ENCODE measurements at places on chromosomes 2 and 18.
A peak's percentile ranks its signal among the peaks of the same experiment; 100 is the strongest.

- no peak for DNase-seq
These were observed 224.1 kb upstream of the PXDN start for GRCh38 chr2:1968209-1968987.

DNA sequence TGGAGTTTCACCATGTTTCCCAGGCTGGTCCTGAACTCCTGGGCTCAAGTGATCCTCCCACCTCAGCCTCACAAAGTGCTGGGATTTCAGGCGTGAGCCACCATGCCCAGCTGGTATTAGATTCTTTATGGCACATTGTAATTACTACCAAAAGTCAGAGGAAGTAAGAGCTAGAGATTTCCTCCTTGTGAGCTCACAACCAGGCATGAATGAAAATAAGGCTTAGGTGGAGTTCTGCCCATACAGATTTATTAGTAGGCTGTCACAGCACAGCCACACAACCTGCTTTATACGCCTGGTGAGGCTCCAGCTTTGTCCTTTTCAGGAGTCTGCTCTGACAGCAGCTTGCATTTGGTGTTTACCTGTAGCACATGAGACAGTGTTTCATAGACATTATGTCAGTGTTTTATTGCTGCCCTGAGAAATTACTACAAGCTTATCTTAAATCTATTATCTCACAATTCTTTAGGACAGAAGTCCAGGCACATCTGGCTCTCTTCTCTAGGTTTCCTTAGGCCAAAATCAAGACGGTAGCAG is 156.6 kb downstream of the TANC1 start:
- DNase-seq: no peak

GRCh38 chr2:224562831-224563230 is 22.3 kb downstream of the CUL3 start:
- no peak for DNase-seq

- no peak for DNase-seq
These were observed 114.4 kb upstream of the HAAO start for GRCh38 chr2:42906557-42907411.

- no peak for DNase-seq
These were observed 249.8 kb downstream of the CYP26B1 start for GRCh38 chr2:71897836-71898235.

GRCh38 chr2:217610401-217610814 is 392.4 kb downstream of the TNS1 start:
- peak; percentile 10 for DNase-seq

- DNase-seq: peak; percentile 57
These were observed 86.8 kb downstream of the RBMS1 start for GRCh38 chr2:160406591-160407392.

GRCh38 chr2:238634701-238635357 is 208.1 kb downstream of the ASB1 start:
- DNase-seq: no peak

DNA sequence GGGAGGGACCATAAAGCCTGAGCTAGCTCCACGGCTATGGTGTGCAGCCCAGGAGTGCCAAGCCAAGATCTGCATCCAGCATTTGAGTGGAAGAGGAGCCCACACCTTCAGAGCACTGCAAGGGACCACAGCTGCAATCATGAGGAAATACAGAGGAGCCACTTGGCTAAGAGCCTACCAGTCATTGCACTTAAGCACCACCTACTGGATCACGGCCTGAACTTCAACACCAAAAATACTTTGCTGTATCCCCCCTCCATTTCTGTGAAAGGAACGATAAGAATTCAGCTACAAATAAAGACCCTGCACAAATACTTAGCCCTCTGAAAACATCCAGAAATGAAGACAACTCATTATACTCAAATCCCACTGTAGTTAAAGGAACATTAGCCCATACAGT is 545.3 kb downstream of the TSN start:
- no peak for DNase-seq

DNA sequence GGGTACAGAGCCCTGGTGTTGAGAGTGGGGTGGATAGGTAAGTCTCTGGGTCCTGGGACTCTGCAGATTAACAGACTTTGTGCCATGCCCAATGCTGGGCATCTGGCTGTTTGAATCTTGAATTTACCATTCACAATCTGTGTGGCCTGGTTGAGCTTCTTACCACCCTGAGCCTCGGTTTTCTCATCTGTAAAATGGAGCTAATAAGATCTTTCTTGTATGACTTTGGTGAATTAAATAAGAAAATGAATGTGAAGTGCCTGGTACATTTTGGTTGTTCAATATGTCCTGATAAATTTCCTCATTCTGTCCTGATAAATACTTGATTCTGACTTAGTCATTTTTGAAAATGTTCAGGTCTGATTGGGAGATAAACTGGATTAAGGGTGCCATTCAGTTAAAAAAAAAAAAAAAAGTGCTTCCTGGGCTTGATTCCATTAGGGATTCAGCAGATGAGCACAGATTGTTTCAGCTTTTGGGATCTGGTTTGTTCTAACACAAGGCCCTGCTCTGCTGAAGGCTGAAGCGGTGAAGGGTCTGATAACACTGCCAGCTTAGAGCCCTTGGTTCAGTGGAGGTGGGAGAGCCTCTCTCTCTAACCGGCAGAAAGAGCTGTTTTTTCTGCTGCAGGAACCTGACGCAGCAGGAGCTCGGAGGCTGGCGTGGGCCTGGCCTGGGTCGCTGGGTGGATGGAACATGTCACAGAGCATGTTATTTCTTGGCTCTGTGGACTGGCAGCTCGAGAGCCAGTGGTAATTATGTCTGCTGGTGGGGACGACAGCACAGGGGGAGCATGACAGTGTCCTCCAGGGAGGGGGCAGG is 84.5 kb upstream of the MCFD2 start:
- DNase-seq: no peak

DNA sequence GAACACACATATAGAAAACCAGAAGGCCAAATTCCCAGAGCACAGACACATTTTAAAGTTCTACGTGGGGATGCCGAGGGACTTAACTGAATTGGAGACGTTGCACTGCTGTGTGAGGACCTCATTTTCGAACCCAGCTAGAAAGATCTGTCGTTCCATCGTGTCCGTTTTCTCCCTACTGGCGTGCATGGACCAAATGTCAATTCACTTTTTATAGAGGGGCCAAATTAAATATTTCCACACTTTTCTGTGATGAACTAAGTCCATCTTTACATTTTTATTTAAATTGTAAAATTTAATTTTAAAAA is 692 bp upstream of the TSHZ1 start:
- no peak for DNase-seq

DNA sequence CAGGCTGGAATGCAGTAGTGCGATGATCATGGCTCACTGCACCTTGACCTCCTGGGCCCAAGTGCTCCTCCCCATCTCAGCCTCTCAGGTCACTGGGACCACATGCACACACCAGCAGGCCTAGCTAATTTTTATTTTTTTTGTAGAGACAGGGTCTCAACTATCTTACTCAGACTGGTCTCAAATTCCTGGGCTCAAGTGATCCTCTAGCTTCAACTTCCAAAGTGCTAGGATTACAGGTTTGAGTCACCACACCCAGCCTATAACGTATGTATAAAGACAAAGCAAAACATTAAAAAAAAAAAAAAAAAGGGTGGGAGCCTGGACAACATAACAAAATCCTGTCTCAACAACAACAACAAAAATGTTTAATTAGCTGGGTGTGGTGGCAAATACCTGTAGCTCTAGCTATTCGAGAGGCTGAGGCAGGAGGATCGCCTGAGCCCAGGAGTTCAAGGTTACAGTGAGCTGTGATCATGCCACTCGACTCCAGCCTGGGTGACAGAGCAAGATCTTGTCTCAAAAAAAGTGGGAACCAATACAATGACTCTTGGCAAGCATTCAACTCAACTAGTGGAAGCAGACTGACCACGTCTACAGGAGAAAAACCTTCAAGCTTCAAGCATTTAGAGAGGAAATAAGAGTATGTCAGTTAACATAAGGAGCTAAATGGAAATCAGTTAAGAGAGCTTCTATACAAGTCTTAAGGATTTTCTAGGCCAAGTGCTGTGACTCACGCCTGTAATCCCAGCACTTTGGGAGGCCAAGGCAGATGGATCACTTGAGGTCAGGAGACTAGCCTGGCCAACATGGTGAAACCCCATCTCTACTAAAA is 2.6 kb downstream of the GTF3C2 start:
- DNase-seq: no peak

- DNase-seq: no peak
These were observed 1221.0 kb downstream of the SUCLG1 start for GRCh38 chr2:83238111-83238510.

GRCh38 chr2:160901613-160902012 is 258.6 kb upstream of the TANK start:
- no peak for DNase-seq

DNA sequence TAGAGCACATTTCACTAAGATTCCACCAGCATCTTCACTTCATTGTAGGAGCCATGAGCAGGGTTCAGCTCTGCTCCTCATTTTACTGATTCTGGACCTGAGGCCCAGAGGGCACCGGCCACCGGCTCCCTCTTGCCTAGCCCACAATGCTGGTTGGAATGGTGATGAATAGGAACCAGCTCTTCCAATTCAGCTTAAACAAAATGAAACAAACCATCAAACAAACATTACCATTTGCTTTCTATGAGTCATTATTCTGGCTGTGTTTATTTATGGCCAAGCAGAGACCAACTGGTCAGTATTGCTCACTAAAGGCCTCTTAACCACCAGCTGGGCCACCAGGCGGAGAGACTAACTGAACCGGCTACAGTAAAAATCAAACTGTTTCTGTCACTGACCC is 176.7 kb downstream of the MTX2 start:
- no peak for DNase-seq

DNA sequence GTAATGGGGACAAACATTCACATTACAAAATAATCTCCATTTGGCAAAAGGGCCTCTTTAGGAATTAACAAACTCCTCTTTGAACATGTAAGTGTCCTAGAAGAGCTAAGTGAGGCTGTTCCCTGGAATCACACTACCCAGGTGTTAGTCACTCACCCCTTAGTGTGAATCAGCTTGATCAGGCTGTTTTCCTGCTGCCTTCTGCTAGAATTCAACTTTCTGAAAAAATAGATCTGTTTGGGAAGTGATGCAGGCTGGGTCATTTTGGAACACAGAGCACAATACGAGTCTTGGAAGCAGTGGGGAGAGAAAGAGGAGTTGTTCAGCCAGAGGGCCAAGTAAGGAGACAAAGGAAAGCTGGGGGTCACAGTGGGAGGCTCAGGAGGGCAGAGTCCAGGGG is 40.0 kb downstream of the TTC32 start:
- DNase-seq: no peak

- no peak for DNase-seq
These were observed 825.1 kb downstream of the SLC4A3 start for GRCh38 chr2:220452561-220452960.

DNA sequence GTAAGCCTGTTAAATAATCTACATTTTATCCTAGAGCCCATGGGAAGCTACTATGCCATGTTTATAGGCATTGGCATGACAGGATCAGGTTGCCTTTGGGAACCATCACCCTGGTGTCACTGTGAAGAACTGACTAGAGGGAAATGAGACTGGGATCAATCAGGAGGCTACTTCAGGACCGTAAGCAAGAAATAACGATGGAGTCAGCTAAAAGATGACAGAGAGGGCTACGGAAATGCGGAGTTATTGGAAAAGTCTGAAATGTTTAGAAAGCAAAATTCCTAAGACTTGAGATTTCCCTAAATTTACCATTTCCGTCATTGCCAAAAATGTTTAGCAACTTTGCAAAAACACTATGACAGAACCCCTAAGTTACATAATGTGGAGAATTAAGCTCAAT is 50.2 kb downstream of the TTC21B start:
- DNase-seq: no peak

- DNase-seq: no peak
These were observed 19.4 kb downstream of the ITGB1BP1 start for GRCh38 chr2:9403924-9404323.

GRCh38 chr2:86617738-86618137 is 5.9 kb downstream of the RNF103 start:
- no peak for DNase-seq

GRCh38 chr2:166332106-166332505 is 43.6 kb downstream of the SCN9A start:
- DNase-seq: no peak

GRCh38 chr2:240232264-240232915 is 91.9 kb upstream of the OTOS start:
- DNase-seq: no peak

DNA sequence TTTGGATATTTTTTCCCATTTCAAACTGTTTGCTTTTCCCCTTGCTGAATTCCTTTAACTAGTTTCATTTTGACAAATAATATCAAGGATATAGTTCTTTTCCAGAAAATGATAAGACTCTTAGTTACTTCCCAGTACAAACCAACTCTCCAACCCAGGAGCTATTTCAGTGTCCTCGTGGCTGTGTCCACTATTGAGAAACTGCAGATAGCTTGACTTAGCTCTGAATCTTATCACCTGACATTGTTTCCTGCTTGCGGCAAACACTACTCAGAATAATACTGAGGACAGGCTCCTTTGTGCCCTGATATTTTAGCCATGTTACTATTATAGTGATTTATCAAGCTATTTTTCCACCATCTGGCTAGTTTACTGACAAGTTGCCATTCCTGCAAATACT is 74.6 kb downstream of the KLF7 start:
- DNase-seq: no peak

GRCh38 chr2:168050377-168050776 is 197.0 kb downstream of the STK39 start:
- no peak for DNase-seq

DNA sequence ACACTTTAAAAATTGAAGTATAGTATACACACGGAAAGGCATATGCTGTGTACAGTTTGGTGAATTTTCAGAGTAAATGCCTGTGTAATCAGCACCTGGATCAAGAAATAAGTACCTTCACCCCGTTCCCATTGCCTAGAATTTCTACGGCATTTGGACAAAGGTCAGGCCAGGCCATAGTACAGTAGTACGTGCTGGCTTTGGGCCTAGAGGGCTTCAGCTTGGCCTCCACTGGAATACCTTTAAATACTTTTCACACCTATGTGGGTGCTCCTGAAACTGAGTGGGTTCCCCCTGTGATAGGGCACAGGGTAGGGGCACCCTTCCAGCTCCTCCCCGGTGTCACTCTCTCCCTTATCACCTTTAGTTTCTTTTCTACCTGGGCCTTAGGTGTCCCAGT is 26.5 kb downstream of the TET3 start:
- DNase-seq: no peak

DNA sequence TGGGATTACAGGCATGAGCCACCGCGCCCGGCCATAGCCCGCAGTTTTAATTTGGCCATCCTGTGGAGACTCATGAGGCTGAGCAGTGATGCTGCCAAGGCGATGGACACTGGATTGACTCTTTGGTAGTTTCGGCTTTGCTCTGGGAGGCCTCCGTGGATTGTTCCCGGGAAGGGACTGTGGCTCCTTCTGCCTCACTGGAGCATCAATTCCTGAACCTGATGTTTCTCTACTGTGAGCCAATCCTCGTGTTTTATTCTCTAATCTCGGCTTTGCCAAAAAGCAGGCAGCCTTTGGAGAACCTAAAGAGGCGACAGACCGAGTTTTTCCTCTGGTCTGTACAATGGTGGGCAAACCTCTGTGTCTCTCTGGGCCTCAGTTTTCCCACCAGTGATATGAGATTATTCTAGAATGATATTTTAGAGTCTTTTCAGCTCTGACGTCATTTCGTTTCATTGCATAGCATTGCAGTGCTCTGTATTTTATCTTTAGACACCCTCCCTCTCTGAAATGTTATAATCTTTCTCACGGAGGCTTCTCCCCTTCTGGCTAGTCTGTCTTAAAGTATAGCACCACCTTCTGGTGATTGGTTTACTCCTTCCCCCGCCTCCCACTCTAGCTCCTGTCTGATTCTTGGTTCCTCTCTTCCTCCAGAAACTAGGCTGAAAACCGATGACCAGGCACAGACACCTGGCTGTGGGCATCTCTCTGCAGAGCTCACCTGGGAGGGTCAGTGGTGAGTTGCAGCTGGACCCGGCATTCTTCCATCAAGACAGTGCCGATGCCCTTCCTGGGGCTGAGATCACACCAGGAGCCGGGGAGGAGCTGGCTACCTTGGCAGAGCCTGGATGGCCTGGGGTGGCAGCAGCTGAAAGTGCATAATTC is 341.3 kb downstream of the MYCN start:
- no peak for DNase-seq
